Hematopoietic multipotent progenitor cell treated with erythropoietin and hydrocortisone succinate and interleukin-3 and kit ligand, for 15 days (in vitro differentiated cells): ENCODE measurements at places on chromosomes 3 and 15.

DNA sequence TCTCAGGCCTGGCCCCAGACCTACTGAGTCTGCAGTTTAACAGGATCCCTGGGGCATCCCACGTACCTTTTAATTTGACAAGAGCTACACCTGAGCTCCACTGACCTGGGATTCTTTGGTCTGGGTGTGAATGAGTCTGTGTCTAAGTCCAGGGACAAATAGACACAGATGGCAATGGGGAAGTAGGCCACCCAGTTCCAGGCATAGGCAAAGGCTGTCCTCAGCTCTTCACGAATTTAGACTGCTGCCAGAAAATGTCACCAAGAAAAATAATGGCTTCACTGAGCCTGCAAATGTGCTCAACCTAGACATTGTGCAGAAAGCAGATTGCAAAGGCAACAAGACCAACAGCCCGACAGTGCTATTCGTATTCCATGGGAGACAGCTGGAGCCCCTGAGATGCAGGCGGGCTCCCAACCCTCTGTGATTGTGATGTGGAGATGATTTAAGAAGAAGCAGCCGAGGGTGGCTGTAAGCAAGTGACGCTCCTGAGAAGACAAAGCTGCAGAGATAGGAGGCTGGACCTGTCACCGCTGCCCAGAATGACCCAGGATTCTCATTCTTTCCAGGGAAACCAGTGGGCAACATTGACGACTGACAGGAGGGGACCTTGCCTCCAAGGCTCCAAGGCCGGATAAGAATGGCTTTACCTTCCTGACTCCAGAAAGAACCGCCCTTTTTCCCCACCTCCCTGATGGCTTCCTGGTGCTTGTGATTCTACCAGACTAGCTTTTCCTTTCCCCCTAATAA is 39.8 kb upstream of the IREB2 start:
- no peak for DNase-seq

DNA sequence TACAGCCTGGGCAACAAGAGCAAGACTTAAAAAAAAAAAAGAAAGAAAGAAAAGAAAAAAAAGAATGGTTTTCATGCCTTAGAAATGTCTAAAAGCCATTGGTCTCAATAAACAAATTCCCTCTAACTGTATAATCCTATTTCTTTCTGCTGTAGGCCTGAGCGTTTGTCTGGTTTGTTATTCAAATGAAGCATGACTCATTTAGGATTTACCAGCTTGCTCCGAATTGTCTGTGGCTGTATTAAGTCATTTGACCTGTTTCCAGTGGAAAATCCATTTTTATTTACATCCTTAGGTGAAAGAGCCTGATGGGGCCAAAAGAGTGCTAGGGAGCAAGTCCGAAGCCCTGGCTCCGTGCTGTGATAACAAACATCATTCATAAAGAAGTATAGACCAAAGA is 73.8 kb downstream of the BDH1 start:
- DNase-seq, result no peak

DNA sequence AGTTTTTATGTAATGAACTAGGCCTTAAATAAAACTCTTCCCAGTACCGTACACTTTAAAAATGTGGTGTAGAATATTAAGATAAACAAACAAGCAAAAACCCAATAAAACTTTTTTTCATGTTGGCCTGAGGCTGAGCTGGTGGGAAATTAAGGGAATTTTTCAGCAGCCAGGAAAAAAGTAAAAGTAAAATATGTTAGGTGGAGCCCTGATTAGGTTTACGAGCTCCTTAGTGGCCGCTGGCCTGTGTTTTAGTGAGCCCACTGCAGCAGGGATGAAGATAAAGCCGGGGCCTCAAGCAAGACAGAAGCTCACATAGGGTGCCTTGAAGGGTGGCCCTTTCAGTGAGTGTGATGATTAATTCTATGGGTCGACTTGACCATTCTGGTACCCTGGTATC is 16.1 kb upstream of the ARL14 start:
- no peak for DNase-seq

- DNase-seq, result no peak
These were observed 37.3 kb upstream of the CMTM8 start for GRCh38 chr3:32200992-32201758.

DNA sequence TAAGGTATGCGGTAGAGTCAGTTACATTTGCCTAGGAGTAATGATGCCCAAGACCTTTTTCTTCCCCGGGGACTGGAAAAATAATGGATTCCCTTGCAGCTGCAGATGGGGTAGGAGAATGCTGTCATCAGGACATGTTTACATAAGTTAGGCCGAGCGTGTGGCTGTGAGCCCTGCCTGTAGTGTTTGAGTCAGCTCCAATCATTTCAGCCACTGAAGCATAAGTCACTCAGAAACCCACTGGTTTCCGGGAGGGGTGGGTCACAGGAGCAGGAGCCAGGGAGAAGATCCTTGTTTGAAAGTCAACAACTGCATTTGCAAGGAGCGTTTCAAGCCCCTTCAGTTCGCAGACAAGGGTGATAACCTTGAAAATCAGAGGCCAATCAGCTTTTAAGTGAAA is 562.3 kb downstream of the MCTP2 start:
- no peak for DNase-seq

DNA sequence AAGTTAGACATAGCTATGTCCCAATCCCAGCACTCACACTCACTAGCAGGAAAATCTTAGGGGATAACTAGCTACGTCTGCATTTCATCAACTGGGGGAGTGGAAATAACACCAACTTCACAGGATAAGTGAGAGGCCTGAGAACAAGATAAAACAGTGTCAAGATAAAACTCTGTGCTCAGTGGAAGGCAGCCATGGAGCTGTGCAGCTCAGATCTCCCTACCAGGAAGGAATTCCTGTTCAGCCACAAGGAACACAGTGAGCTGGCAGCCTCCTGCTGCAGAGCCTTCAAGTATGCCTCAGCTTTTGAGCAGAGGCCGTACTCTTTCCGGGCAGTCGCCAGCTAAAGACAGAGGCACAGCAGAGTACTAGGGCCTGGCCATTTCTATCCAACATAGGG is 115.8 kb upstream of the TOPAZ1 start:
- no peak for DNase-seq

DNA sequence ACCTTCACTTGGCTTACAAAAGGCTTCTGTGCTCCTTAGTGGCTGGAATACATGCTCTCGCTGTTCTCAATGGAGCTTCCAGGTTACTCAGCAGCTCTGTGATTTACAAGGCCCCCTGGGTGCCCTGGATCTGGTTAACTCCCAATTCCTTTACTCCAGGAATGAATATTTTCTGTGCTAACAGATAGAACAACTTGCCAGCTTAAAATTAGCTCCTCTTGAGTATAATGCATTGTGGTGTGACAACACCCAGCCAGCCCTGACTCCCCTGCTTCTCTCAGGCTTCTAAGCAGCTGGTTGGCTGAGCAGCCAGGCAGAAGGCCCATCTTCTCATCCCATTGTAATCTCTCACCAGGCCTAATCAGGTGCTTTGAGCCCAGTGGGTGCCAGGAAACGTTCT is 246.4 kb downstream of the ALCAM start:
- DNase-seq, result no peak

GRCh38 chr3:58608648-58609047 is 31.5 kb upstream of the FAM107A start:
- no peak for DNase-seq

- no peak for DNase-seq
These were observed 207.4 kb upstream of the IGF1R start for GRCh38 chr15:98440917-98441316.

DNA sequence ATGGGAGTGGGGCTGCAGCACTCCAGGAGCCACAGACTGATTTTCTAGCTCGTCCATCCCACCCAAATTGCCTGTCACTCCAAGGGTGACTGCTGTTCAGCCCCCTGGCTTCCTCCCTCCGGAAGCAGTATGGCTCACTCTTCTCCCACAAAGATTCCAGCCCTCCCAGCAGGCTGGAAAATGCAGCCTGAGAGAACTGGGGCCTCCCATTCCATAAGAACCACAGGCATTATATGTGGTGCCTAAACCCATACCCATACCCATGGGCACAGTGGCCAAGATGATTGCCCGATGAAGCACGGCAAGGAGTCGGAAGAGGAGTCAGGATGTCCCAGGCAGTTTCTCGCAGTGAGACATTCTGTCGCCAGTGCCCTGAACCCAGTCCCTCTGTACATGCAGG is 6.0 kb upstream of the VILL start:
- DNase-seq, result no peak

- DNase-seq, result peak; percentile 51
These were observed 38.6 kb downstream of the ACSBG1 start for GRCh38 chr15:78195735-78196201.

DNA sequence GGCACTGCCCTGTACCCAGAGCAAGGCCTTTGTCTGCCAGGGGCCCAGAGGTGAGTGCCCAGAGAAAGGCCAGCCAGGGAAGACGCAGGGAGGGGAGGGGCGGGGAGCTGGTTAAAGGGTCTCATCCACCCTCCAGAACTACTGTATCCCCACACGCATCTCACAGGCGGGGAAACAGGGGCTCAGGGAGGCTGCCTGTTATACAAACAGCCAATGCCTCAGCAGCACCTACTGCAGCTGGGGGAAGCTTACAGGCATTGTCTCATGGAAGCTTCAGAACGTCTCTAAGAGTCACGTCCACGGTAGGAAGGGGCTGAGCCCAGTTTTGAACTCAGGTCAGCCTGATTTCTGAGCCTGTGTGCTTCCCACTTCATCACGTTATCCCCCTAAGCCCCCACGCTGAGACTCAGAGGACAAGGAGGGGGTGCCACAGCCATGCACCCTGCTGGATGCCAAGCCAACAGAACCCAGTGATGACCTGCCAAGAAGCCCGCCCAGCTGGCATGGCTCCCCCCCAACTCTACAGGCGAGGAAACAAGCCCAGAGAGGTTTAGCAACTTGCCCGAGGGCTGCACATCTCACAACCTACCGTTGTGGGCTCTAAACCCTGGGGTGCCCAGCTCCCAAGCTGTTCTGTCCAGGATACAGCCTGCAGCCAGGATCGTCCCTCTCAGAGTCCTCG is 54.5 kb downstream of the IQSEC1 start:
- no peak for DNase-seq

- DNase-seq, result no peak
These were observed 14.9 kb downstream of the PLEKHO2 start for GRCh38 chr15:64856429-64857145.

DNA sequence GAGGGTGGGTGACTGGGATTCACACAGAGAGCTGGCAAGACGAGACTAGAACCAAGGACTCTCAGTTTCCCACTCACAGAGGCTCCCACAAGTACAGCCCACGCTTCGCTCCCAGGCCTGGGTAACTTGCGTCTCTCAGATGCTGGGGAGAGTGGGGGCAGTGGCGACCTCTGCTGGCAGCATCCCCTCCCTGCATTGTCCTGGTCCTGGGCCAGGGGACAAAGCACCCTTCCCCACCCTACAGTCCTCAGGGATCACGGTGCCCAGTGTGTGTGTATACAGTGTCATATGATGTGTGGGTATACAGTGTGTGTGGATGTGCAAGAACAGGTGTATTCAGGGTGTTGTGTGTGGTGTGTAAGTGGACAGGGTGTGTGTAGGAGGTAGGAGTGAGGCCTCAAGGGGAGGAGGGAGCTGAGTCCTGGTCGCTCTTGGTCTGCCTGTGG is 12.8 kb downstream of the VILL start:
- peak; percentile 41 for DNase-seq

DNA sequence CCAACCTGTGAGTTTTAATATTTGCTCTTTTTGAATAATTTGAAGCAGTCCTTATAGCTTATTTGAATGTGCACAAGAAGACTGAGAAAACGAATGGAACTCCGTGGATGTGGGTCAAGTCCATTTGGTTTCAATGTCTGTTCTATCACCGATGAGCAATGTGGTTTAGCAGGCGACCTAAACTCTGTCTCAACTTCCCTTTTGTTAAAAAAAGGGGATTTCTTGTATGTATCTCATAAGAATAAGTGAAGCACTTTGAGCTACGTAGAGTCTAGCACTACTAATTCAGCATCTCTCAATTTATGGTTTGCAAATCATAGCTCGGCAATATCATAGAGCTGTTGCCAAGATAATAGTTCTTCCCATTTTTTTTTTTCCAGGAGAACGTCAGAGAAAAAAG is 4.6 kb upstream of the SKIL start:
- DNase-seq, result no peak

- DNase-seq, result no peak
These were observed 50.1 kb downstream of the CMSS1 start for GRCh38 chr3:99867594-99868310.

- no peak for DNase-seq
These were observed 17.3 kb downstream of the IGF2BP2 start for GRCh38 chr3:185807445-185808068.

DNA sequence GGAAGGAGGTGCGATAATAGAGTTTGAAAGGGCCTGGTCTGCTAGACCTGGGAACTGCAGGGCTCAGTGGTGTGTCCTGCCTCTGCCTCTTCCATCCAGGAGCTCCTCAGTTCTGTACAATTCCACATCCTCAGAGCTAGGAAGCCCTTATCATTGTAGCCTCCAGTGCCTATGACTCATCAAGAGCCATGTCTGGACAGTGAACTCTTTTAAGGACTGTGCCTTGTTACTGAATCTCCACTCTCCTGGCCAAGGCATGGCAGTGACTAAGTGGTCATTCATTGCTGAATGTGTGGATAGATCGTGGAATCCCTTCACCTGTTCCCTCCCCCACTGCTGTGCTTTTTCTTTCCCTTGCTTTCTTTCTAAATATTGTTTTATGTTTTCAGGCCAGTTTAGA is 2.9 kb downstream of the TIMP4 start:
- DNase-seq, result no peak

DNA sequence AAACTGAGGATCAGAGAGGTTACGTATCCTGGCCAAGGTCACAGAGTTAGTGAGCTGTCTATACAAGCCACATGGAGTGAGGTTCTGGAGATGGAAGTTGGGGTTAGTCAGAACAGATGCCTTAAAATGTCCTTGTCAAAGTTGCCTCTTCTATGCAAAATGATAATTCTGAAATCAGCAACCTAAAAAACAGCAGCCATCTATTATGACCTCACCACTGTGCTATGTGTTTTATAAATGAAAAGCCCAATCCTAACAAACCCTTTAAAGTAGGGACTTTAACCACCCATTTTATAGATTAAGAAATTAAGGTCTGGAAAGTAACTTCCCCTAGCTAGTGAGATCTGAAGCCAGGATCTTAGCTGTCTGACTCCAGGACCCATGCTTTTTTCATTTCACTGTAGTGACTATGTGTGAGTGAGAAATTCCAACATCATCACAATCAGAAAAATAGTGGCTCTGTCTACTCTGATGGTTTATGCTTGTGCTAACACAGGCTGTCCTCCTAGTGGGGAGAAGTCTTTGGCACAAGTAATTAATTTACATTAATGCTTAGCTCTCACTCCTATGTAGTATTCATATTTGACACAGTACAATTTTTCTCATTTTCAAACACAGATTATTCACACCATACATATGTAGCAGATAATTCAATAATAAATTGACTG is 143.6 kb downstream of the ANO10 start:
- DNase-seq, result no peak

- DNase-seq, result no peak
These were observed 175.3 kb downstream of the XXYLT1 start for GRCh38 chr3:195095704-195096036.
